ENCODE measurements at places on chromosomes 12 and 14.

GRCh38 chr14:24542346-24542936, 33.6 kb downstream of the CTSG start:
- DNase-seq: no peak

DNA sequence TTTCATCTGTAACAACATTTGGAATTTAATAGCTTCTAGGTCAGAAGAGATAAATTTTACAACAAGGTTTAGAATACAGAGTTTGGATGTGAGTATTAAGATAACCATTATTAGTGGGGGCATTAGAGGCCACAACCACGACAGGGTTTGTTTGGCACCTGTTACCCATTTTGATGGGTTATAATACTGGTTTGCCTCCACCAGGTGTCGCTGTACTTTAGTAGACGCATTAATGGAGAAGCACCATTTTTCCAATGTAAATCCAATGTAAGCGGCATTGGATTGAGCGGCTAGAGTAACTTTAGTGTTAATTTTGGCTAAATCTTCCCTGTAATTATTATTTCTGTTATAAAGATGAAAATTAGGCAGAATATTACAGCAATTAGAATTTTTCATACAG, 136.2 kb downstream of the SLCO1B3 start:
- no peak for DNase-seq

DNA sequence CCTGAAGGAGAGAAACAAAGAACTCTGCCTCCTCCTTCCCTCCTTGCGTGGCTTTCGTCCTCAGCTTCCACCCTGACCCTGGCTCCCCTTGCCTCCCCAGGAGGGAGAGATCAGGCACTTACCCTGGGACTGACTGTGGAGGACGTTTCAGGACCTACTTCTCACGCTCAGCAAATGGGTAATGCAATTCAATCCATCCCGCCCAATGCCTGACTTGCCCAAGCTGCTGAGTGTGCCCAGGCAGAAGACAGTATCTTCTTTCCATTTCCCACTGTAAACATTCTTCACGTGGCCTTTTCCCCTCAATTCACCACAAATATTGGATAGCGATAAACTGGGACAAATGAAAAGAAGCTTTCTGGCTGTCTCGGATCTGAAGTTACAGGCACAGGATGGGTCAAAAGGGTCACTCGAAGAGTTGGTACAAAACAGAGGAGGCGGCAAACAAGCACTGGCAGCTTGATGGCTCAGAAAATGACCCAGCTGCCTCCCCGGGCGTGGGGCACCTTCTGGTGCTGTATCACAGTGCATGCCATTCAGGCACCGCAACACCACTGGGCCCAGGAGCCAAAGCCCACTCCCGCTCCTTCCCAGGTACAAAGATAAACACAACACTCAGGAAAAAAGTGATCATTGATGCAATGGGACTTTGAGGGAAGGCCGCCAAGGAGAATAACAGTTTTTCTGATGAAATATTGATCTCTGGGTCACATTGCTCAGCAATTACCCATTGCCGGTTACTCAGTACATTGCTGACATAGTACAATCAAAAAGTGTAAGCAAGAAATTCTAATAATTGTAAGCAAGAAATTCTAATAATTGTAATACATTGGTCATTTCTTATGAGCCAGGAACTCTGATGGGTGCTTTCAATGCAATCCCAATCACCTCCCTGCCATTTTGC, 65.8 kb downstream of the TRIM9 start:
- no peak for DNase-seq

DNA sequence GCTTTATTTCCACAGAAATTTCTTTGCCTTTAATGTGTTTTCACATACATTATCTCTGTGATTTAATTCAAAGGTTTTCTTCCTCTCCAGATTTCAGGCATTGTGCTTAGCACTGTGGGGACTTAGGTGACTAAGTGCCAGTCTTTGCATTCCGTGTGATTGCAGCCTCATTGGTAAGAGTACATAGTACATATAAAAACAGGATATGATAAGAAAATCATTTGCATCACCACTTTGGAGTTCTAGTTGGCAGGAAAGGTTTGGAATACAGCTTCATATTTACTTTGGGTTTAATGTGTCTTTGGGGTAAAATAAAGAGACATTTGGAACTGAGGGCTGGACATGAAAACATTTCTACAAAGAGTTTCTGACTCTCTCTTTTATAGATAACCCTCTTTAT, 37.8 kb upstream of the C12orf75 start:
- DNase-seq: no peak

GRCh38 chr14:75450381-75451276, 22.8 kb downstream of the JDP2 start:
- no peak for DNase-seq

- DNase-seq: no peak
Observed at GRCh38 chr14:87869619-87870583, 123.1 kb downstream of the GALC start.
